ENCODE measurements at places on chromosomes 5 and 9.

- DNase-seq: no peak
Observed at GRCh38 chr5:176529116-176529740, 8.0 kb downstream of the RNF44 start.

DNA sequence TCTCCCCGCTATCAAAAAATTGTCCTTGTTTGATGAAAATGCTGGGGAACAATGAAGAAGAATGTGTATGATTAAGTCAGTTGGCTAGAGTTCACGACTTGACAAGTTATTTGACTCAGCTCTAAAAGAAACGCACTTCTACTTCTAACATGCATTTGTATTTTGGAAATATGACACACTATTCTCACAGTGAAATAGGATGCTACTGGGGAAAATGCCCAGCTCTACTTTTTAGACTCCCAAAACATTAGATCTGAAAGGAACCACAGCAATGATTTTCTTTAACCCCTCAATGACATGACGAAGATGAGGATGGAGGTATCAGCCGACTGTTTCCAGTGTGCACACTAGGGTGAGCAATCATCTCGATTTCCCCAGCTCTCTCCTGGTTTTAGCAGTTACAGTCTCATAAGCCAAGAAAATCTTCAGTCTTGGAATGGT is 83.6 kb upstream of the PCSK1 start:
- DNase-seq: no peak

DNA sequence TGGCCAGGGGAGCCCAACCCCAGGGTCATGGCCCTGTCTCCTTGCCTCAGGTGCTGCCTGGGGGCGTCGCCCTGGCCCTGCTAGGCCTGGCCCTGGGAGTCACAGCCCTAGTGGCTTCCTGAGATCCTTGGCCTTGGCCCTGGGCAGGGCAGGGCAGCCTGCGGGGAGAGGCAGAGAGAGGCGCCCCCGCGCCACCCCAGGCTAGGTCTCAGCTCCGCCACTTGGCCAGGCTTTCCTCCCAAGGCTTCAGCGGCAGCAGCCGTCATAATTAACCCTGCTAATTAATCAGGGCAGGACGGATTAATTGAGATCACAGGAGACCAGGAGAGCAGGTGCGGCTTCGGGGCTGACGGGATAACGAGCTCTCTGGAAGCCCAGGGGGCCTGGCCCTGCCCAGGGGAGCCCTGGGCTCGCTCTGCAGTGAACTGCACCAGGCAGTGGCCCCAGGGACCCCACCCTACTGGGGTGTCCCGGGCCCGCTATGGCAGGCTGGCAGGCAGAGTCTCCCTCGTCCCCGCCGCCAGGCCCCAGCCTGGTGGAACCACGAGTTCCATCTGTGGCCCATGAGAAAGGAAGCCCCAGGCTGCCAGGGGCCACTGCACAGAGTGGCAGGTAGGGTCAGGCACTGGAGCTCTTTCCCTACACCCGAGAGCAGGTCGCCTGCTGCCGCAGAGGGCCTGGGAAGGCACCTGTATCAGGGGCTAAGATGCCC is 269.6 kb downstream of the PBX3 start:
- no peak for DNase-seq

GRCh38 chr5:110880413-110880812 is 141.6 kb downstream of the SLC25A46 start:
- DNase-seq: no peak
